ENCODE measurements at places on chromosomes 12 and 14.

DNA sequence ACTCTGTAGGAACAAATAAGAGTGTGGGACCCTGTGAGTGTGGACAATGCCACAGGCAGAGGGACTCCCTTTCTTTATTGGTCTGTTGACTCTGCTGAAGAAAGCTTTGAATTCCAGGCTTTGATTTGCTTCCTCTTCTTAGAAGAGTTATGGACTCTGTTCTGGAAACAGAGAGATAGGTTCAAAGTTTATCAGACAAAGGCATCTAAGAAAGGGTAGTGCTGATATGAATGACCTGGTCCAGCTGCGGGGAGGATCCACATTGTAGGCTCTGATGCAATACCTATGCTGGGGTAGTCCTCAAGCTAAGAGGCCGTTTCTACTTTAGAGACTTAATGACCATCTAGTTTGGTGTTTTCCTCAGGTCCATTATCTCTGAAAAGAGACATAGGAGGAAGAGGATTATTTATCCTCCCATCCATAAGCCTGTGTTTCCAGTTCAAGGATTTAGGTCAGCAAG lies 10.7 kb upstream of the IKZF4 start:
- DNase-seq: no peak

DNA sequence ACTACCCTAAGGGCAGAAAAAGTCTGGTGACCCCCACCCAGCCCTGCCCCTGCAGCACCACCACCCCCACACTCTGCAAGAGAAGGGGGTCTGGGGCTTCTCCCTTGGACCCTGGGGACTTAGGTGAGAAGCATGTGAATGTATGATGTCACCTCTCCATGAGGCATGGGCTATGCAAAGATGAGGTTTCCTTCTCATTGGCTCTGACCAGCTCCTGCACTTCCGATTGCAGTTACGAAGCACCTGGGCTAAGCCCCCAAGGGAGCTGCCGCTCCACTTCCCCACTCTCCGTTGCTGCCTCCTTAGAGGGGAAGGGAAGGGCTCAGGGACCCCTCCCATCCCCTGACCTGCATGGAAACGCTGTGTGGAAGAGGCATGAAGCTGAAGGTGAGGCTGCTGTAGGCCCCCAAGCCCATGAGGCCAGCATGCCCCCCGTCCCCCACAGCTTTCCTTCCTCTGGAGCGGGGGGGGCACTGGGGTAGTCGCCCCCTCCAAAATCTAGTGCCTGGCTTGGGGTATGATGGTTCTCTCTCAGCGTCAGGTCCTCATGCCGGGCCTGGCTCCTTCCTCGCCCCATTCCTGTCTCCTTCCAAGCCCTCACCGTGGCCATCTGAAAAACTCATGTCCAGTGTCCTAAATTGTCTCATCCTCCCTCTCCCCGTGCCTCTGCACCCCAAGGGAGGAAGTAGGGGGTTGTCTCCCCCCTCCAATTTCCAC lies 5.5 kb upstream of the DDX23 start:
- no peak for DNase-seq

GRCh38 chr12:52850681-52851080 lies 1.9 kb upstream of the KRT78 start:
- DNase-seq: no peak

DNA sequence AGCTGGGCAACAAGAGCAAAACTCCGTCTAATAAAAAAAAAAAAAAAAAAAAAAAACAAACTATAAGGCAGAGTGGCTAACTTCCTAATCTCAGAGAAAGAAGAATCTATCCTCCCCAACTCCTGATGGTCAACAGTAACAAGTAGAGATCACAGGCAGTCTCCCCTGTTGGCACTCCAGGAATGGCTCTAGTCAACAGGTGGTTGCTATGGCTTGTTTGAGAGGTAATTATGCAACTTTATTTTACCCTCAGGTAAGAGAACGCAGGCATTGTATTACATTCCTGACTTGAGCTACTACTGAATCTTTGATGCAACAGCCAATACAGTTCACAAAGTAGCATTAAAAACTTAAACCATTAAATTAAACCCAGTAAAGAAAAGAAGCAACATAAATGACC lies 180.3 kb downstream of the DICER1 start:
- no peak for DNase-seq

DNA sequence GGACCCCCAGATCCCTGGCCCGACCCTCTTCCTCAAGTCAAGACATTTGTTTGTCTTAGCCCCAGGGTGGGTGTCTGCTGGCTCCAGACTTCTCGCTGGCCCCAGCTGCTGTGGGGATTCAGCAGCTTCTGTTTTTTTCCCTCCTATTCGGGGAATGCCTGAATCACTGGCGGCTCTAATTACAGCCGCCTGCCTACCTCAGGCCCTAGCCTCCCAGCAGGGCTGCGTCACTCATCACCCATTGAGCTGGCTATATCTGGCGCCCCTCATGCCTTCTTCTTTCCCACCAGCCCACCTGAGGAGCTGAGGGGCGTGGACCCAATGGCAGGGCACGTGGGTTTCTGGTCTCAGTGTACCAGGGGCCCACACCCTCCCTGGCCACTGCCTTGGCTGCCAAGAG lies 10.1 kb downstream of the KRT80 start:
- DNase-seq: no peak

DNA sequence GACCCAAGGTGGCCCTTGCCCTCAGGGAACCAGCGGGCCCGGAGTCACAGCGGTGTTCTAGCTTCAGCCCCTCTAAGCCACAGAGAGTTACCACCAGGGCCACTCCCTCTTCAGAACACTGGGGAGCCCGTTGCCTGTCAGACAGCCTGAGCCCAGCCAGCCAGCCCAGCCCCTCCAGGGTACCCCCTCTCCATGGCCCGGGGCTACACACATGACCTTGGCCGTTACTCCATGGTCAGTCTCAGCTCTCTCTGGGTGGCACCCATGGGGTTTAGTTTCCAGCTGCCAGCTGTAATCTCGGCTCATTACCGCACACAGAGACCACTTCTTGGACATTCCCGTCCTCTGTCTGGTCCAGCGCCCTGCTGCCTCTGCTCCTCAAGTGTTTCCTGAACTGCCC lies 35.0 kb downstream of the PPP2R5C start:
- DNase-seq: no peak

- no peak for DNase-seq
Measured at GRCh38 chr14:69708586-69709560, 58.1 kb upstream of the SRSF5 start.

DNA sequence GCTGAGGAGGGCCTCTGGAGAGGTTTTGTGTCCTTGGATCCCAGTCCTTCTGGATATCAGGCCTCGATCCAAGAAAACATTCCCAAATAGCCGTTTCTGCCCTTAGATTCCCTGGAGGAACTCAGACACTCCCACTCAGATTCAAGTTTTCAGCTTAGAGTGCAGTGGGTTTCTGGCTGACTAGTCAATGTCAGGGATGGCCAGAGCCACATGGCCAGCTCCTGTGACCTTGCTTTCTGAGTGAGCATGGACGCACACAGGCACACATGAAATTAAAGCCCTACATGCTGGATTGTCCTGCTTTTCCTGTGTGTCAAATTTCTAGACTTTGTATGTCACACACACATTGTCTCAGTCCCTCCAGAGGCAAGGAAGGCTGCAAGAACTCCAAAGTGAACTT lies 86.2 kb downstream of the TNFAIP2 start:
- no peak for DNase-seq

GRCh38 chr12:57388425-57388824 lies 42.4 kb downstream of the R3HDM2 start:
- DNase-seq: no peak

- DNase-seq: no peak
Measured at GRCh38 chr14:49487238-49487637, 98.9 kb downstream of the RPS29 start.

GRCh38 chr12:131589221-131589897 lies 121.5 kb upstream of the SFSWAP start:
- DNase-seq: no peak

DNA sequence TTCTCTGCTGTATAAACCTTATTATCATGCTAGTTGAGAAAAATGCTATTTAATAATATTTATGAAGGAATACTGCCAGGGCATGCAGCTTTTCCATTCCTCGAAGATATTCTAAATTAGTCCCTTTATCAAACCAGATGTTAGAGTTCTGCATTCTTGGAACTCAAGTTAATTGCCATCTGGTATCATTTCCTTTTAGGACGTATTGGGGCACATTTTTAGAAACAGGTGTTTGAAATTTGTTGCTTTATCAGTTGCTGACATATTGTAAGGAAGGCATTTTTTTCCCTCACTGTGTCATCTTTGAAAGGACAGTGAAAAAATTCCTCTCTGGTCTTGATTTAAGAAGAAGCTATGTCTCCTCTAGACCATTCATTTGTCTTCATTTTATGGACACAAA lies 471.2 kb upstream of the PRICKLE1 start:
- DNase-seq: no peak

DNA sequence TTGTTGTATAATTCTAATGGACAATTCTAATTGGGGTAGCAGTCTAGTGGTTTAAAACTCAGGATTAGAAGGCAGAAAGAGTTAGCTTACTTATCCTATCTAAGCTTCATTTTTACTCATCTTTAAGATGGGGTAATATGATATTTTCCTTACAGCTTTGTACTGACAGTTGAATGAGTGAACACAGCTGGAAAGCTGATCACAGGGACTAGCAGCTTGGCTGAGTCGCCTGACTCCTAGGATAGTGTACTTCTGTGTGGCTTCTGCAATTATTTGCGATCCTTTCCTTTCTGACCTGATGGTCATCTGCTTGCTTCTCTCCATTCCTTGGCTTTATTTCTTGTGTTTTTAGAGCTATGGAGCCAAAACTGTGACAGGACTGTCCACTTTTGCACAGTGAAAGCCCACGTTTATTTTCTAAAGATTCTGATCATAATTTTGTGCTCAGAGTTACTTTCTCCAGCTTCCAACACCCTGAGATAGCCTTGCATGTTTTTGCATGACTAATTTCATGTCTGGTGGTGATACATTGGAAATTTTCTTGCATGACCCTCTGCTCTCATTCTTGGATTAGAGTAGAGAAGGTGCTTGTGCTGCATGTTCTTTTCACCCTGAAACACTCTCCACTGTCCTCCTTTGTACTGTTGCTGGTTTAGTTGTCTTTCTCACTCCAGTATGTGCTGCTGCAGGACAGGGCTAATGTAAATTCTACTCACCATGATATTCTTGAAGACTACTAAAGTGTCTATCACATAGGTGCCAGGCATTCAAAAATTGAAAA lies 377.0 kb upstream of the ATP2B1 start:
- no peak for DNase-seq

GRCh38 chr14:57274551-57274950 lies 5.8 kb downstream of the AP5M1 start:
- DNase-seq: no peak

GRCh38 chr12:88241862-88242570 lies 99.9 kb downstream of the TMTC3 start:
- DNase-seq: no peak

DNA sequence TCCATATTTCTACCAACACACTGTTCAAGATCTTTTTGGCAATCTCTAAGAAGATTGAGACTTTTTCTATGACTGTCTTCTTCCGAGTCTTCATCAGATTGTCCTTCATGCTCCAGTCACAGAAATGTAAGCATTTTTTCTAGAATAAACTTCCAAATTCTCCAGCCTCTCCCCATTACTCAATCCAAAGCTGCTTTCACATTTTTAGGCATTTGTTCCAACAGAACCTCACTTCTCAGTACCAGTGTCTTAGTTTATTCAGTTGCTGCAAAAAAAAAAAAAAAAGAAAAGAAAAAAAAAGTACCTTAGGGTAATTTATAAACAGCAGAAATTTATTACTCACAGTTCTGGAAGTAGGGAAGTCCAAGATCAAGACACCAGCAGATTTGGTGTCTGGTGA lies 290.8 kb upstream of the NOVA1 start:
- no peak for DNase-seq

DNA sequence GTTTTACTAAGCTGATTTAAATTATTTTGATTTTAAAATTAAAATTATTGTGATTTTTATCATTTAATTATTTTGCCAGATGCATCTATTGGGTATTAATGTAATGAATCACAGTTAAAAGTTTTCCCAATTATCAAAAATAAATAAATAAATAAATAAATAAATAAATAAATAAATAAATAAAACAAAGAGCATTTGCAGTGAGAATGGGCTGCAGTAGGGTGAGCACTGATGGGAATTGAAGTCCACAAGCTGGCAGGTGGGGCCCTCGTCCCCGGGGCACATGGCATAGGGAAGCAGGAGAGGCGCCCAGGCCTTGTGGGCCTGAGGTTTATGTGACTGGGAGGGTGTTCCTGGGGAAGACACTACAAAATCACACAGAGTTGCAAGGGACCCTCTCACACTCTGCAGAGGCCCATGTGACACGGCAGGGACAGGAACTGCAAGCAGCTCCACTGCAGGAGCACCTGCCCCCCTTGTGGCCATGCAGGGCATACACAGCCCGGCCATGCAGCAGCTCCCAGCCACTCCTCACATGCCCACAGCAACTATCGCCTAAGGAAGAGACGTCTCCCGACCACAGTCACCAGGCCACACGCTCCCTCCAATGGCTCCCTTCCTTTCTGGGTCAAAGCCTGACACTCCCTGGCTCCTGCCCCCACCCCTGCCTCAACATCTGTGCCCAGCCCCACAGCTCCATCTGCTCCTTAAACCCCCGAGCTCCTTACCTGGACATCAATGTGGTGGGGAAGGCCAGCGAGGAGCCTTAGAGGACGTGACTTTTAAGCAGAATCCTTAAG lies 256.3 kb upstream of the SFSWAP start:
- no peak for DNase-seq

DNA sequence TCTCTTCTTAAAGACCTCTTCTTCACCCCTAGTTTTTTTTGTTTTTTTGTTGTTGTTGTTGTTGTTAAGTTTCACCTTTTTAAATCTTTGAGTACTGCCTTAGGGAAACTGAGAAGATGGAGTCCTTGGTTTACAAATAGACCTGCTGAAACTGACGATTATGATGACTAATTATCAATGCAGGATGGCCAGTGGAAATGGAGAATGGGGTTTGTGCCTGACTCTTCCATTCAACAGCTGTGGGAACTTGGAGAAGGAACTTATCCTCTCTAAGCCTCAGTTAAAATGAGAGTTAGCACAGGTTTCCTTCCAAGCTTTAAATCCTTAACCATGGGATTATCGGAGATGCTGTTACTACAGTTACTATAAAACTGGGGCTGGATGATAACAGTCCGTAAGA lies 66.7 kb upstream of the PNMA1 start:
- DNase-seq: no peak

DNA sequence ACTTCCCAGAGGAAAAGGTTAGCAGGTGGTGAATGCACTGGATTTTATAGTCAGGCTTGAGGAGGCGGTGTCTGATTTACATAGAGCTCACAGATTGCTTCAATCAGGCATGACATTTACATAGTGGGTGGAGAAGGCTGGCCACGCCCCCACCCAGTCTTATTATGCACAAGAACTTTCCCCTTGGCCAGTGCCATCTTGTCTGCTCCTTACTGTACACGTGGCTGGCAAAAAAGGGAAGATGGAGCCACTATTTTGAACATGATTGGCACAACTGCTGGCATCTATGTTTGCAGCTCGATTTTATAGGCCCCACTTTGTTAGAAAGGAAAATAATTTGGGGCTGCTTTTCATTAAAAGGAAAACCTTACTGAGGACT lies 10.9 kb upstream of the LGMN start:
- DNase-seq: no peak

- DNase-seq: no peak
Measured at GRCh38 chr12:52643233-52644077, 8.6 kb downstream of the KRT2 start.

GRCh38 chr12:113119980-113120669 lies 15.4 kb downstream of the RASAL1 start:
- DNase-seq: no peak

- no peak for DNase-seq
Measured at GRCh38 chr14:93090826-93091555, 24.7 kb downstream of the ITPK1 start.

- DNase-seq: no peak
Measured at GRCh38 chr12:83958997-83959396, 953.6 kb downstream of the SLC6A15 start.
